Left hindlimb (tissue), 1 donor: ENCODE measurements at places on chromosomes 1 and 21.

DNA sequence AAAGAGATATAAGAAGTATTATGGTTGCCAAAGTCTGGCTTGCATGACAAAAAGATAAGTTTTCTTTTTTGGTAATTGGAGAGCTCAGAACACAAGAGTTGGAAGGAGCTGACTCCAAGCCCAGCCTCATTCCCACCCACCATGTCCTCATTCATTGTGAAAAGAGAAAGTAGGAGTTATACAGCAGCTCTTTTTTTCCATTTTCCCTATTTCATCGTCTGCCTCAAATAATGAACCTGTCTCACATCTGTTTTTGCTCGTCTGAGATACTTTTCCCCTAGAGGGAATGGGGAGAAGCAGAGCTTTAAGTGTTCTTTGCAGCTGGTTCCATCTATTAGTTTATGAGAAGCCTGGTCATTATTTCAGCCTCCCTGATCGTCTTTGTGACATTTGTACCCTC, 34.7 kb downstream of the AGT start:
- no peak for DNase-seq

DNA sequence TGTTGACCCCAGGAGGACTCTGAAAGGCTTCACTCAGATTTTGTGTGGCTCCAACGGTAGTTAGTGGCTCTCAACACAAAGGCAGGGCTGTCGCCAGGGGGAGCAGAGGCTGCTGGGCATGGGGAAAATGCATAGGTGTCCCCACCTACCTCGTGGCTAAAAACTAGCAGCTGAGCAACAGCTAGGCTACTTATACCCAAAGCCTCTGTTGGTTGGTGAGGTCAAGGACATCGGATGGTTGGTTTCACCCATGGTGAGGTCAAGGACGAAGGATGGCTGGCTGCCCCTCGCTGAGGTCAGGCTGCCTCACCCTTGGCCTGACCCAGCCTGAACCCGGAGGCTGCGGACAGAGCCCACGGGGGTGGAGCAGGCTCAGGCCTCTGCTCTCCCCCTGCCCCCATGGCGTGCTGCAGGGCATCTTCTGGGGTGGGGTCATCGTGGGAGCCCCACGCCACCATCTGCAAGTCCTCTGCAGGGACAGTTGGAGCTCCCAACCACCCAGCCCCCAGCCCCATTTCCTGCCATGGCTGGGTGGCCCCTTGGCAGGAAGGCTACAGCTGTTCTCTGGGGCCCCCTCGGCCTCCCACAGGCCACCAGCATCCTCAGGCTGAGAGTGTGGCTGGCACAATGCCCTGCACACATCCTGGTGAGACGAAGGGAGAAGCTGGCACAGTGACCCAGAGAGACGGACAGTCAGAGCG, 8.5 kb upstream of the GNB1 start:
- no peak for DNase-seq

DNA sequence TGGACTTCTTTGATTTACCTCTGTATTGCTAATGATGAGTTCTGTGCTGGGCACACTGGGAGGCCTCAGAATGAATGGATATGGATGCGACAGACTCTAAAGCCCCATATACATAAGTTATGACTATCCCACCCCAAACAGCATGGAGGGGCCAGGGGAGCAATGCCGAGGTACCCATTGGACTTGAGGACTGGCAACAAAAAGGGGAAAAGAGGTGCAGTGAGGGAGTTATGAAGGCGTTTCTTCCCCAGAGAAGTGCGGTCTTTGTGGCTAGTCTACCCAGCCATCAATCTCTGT, 15.2 kb upstream of the CDCA8 start:
- DNase-seq: no peak

GRCh38 chr1:96522927-96523326, 198.7 kb upstream of the PTBP2 start:
- no peak for DNase-seq

- DNase-seq: no peak
These were observed 37.4 kb downstream of the GADD45A start for GRCh38 chr1:67722292-67722944.

- DNase-seq: no peak
These were observed 28.6 kb upstream of the AK5 start for GRCh38 chr1:77253211-77253610.

DNA sequence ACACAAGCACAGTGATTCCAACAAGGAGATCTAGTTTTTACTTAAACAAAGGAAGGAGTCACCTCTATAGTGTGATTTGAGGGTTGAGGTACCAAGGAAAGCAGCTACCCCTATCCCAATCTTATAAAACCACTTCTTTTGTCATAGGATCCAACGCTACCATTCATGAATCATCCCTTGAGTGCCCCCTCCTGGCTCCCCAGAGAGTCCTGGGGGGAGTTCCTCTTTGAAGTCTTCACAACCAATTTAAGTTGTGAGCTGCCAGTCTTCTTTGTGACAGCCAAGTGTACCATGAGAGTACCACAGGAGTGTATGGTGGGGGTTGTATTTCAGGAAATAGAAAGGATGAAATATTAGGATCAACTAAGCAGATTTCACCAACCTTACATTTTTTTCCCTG, 39.1 kb upstream of the NHLH2 start:
- DNase-seq: no peak

DNA sequence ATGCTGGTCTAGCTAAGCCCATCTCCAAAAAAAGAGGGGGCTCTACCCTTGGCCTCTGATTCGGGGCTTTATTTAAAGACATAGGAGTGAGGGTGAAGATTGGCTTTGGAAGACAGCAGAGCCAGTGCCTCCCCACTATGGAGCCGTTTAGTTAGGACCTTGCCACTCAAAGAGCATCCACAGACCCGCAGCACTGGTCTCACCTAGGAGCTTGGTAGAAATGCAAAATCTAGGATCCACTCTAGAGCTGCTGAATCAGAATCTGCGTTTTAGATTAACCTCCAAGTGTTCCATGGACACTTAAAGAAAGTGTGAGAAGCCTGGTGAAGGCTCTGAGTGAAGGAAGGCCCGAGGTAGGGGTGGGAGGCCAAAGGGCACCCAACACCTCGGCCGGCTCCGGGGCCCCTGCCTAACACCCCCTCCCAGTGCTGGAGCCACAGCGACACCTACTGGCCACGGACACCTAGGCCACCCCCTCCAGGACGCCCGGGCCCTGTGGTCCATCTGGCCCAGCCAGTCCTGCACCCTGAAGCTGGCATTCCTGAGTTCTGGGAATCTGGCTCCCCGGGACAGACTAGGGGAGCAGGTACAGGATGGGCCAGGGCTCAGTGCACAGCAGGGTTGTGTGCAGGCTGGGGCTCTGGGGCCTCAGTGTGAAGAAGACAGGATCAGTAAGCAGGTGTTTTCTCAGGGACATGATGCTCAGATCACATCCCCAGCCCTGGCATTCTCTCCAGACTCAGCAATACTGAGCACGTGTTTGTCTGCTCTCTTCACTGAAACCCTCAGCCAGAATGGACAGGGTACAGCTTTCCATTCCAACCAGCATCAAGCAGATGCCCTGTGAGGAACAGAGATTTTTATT, 79.2 kb downstream of the TMEM53 start:
- peak; percentile 63 for DNase-seq

GRCh38 chr1:59429656-59430055, 132.8 kb downstream of the FGGY start:
- no peak for DNase-seq
